Heart right ventricle (tissue), 16 donors: ENCODE measurements at places on chromosomes 5 and 9. TPM values are rescaled to one million over a fixed set of nuclear protein-coding genes. Genes with fewer than 3 reads are reported as not detected.

GRCh38 chr5:158409507-158409906 is 550.6 kb upstream of the CLINT1 start:
- no peak for DNase-seq

GRCh38 chr9:133835262-133835901 is 97.2 kb upstream of the SARDH start:
- DNase-seq = no peak

GRCh38 chr5:119743927-119744326 is 114.6 kb downstream of the FAM170A start:
- no peak for DNase-seq

- DNase-seq = peak; percentile 91
Measured at GRCh38 chr5:150155258-150156026, at the start of gene PDGFRB. Gene PDGFRB (minus strand): TSS chr5:150155845. CDS start chr5:150137047, 18,798 bp downstream.

DNA sequence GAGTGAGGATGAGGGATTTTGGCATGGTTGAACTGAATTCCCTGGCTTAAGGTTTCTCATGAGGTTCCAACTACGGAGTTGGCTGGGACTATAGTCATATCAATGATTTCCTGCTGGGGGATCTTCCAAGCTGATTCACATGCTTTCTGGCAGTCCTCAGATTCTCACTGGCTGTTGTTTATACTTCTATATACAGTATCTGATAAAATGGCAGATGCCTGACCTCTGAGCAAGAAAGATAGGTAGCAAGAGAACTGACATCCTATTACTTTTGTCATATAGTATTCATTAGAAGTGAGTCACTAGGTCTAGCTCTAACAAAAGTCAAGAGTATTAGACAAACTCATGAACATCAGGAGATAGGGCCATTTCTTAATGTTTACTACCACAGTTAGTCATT is 440.9 kb upstream of the EDIL3 start:
- DNase-seq = no peak

- no peak for DNase-seq
Measured at GRCh38 chr9:124514874-124515273, 7.7 kb upstream of the NR5A1 start.

GRCh38 chr5:59098743-59099142 is 515.9 kb downstream of the RAB3C start:
- no peak for DNase-seq

GRCh38 chr9:91176426-91176825 is 185.3 kb downstream of the AUH start:
- no peak for DNase-seq

Gene ECM2
- total RNA-seq = 10.6 TPM

GRCh38 chr5:105544300-105544699 is 1981.7 kb upstream of the NUDT12 start:
- no peak for DNase-seq

DNA sequence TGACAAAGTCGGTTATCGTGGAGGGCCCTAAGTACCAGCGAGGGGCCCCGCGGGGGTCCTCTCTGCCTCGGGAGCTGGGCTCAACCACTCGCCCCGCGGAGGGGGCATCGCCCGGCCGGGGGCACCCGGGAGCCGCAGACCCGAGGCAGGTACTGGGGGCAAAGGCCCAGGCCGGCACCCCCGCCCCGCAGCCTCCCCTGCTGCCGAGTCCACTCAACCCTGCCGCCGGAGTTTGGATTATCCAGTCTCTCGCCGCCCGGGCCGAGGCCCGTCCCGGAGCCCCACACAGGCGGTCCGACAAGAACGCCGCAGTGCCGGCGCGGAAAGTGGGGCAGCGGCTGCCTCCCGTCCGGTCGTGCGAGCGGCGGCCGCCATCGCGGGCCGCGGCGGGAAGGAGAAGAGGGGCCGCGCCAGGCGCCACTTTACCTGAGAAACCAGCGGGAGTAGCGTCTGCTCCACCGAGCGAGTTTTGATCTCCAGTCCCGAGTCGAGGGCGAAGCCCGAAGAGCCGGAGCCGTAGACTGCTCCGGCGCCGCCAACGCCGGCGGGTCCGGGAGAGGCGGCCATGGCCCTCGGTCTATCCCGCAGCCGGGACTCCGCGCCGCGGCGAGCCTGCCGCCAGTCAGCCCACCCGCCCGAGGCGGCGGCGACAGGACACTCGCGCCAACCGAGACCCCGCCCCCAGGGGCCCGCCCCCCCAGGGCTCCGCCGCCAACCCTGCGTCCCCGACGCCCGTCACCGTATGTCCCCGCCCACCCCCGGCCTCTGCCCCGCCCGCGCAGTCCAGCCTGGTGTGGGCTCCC is at the start of gene CTNNAL1:
Gene CTNNAL1 (minus strand): TSS at position 624 of the 803 bp plus-strand sequence. CDS start 57 bp downstream, at position 567.
- peak; percentile 95 for DNase-seq

GRCh38 chr9:86668488-86668887 is 278.8 kb downstream of the GAS1 start:
- no peak for DNase-seq

- no peak for DNase-seq
Measured at GRCh38 chr9:138021251-138022056, 143.9 kb downstream of the CACNA1B start.

Gene RLN1
- 0.38 TPM for total RNA-seq

DNA sequence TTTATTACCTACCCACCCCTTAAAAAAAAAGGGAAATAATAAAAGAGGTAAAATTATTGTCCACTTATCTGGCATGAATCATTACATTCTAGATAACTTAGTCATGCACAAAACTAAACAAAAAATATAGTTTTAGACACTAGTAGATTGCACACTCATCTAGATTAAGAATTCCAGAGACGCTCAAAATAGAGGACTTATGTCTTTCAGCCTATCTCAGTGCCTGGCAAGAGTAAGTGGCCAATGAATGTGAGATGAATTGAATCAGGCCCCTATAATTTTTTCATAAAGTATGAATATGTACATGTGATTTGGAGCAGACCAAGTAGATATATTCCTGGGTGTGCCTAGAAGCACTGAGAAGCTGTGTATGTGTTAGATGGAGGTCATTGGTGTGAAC is 2.0 kb upstream of the RXFP3 start:
- no peak for DNase-seq

DNA sequence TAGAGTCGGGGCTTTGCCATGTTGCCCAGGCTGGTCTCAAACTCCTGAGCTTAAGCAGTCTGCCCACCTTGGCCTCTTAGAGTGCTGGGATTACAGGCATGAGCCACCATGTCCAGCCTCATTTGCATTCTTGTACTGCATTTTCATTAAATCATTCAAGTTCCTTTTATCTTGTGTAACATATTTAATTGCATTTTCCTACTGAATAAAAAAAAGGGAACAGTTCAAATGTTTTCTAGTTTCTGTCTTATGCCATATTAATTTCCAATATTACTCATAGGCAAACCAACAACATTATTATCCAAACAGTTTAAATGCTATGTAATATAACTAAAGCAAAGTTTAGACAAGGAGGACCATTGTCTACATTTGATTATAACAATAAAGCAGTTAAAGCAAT is 6.1 kb downstream of the SLC31A1 start:
- no peak for DNase-seq

DNA sequence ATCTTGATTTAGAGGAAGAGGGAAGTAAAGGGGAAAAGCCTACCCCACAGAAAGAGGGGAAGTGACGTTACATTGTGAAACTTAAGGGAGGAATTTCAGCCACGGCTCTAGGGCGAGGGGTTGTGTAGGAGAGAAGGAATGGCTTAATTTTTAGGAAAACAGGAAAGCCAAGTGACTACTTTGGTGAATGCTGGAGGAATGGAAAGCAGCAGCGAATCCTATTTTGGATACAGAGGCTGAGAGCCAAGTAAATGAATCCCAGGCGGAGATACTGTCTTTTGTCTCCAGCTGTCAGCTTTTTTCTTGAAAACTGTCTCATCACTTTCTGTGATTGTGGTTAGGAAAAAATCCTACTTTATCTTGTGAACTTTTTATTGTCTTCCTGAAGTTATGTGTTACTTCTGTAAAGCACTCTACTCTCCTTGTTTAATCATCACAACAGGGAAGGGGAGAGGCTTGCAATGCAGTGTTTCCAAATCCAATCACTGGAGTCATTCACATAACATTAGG is 188.4 kb downstream of the TSSK1B start:
- peak; percentile 23 for DNase-seq

DNA sequence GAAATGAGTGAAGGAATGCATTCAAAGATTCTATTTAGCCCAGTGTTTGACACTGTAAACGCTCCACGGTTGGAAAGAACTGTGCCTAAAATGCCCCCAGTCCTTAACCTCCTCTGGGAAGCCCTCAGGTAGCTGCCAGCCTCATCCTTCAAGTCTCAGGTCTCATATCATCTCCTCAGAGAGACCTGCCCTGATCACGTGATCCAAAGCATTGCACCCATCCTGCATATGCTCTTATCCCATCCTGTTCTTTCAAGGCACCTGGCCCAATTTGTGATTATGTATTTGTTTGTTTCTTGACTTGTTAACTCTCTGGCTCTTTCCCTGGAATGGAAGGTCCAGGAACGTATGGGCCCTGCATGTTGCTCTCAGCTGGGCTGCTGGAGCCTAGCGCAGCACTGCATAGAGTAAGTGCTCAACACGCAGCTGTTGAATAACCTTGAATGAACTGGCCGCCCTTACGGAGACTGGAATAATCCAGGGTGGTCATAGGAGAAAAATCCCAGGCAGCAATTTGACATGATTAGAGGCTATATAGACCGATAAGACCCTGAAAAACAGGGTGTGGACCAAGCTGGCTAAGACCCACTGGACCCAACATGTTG is 8.7 kb downstream of the C1QTNF2 start:
- no peak for DNase-seq

- DNase-seq = no peak
Measured at GRCh38 chr9:93899609-93900435, 55.3 kb downstream of the BARX1 start.

- no peak for DNase-seq
Measured at GRCh38 chr5:133260715-133261114, 208.9 kb downstream of the HSPA4 start.

GRCh38 chr9:16029046-16029615 is 476.3 kb downstream of the CCDC171 start:
- no peak for DNase-seq

- DNase-seq = no peak
Measured at GRCh38 chr5:148681157-148682057, 27.1 kb upstream of the HTR4 start.

GRCh38 chr5:131634666-131634995 is 398 bp downstream of the RAPGEF6 start:
- DNase-seq = peak; percentile 56

Gene ITGA1
- total RNA-seq = 27.4 TPM

DNA sequence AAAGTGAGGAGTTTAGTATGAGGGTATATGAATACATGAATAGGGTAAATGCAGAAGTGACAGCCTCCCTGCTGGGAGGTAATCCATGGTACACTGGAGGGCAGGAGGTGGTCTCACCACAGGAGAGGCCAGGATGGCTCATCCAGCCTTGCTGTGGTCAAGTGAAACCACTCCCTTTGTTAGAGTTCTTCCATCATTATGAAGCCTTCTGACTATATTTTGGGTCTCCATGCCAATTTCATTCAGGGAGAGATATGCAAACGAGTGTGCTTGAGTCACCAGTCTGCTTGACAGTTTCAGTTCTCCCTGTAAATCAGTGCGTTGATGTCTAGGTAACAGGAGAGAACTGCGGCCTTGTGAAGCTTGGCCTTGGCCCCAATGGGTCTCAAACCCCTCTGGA is 16.4 kb downstream of the PPP3R2 start:
- DNase-seq = no peak

Gene FCN2
- total RNA-seq = 0.46 TPM

DNA sequence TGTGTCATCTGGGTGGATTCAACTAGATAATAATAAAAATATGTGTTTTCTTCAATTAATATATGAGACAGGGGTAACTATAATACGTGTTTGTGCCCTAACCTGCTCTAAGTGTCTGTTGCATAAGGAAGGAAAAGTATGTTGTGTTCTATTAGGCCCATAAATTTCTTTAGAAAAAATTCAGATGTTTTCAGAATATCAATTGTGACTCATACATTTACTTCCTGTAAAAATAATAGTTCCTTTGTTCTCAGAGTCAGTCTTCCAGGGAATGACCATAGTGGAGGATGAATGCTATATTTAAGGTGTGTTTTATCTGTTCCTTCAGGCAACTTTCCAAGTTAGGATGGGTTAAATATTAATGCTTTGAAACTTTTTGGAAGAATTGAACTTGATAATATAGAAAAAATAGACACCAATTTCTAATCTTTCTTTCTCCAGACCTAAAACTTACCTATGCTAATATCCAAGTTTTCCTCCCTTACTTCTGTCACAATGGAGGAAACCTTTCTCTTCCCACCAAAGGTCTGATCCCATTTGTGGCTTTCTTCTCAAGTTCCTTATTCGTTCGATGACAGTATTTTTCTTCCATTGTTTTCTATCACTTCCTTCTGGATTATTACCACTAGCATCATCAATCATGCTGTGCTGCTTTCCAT is 49.9 kb downstream of the ISL1 start:
- no peak for DNase-seq

Gene TAF1L
- not detected for total RNA-seq

DNA sequence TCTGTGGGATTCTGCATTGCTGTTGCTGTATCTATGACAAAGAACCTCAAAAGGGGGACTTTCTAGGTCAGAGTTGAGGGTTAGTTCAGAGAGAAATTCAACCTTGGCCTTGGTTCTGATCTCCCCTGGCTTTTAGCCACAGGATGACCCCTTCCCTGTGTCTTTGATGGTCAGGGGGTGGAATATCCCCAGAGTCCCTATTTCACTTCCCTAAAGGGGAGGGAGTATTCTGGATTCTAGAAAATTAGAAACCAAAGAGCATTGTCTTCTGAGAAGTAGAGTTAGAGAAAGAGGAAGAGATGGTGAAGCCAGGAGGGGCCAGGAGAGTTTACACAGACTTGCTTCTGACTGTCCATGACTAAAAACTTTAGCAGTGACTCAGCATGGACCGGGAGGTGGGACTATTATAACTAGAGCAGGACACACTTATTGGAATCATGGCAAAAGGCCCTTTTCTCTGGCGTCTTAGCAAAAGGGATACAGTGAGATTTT is 56.2 kb upstream of the LPAR1 start:
- DNase-seq = peak; percentile 23

- DNase-seq = no peak
Measured at GRCh38 chr5:136023958-136024541, 4.7 kb upstream of the TGFBI start.

GRCh38 chr9:136191099-136191959 is 13.6 kb downstream of the LHX3 start:
- DNase-seq = no peak

DNA sequence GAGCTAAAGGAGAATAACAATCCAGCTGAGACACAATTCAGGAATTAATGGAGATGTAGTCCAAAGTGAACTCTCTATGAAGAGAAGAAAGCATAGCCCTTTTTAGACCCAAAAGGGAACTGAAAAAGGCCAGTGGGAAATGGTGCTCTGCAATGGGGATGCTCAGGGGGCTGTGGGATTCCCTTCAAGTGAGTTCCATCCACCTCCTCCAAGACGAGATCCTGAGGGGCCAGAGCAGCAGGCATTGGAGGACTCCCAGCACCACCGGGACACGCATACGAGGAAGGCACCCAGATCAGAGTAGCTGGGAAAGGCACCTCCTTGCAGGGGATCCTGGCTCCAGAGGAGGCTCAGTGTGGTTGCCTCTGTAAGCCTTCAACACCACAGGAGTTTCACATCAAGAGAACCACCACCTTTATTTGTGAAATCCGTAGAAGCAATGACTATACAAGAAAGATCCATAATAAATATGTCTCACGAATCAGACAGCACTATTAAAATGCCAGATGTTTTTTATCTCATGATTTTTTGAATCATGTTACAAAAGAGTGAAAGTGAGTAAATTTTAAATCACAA is 288.2 kb downstream of the MED10 start:
- no peak for DNase-seq
